ENCODE measurements at places on chromosomes 1 and 21.

DNA sequence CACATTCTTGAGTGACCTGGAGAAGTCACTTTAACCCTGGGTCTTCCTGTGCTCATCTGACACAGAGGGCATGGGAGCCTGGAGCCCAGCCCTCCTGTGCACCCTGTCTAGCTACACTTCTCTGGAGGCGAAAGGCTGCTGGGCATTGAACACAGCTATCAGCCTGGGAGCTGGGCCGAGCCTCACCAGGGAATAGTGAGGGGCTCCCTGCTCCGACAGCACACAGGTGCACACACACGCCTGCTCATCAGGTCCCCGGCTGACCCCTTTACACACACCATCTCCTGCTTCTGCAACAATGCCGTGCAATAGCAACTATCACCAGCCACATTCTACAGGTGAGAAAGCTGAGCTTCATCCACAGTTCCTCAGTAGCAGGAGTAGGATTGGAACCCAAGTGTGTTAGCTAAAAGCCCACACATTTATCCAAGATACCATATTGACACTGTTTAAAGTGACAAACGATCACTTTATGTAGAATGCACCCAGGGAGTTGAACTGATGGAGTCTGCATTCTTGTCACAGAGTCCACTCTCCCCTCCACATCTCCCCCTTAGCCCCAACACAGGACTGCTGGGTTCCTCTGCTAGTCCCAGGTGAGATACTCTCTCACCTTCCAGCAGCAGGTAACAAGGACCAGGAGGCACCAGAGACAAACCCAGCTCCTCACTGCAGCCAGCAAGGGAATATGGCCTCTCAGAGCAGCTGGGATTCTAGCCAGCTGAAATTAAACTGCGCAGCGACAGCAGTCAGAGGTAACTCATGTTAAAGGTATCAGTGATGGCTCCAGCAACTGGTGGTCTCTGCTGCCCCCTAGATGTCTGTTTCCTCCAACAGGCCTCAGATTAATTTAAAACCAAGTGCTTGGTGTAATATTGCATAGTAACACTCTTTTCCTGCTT lies 18.3 kb upstream of the CAPN8 start:
- ATAC-seq: peak; percentile 65

DNA sequence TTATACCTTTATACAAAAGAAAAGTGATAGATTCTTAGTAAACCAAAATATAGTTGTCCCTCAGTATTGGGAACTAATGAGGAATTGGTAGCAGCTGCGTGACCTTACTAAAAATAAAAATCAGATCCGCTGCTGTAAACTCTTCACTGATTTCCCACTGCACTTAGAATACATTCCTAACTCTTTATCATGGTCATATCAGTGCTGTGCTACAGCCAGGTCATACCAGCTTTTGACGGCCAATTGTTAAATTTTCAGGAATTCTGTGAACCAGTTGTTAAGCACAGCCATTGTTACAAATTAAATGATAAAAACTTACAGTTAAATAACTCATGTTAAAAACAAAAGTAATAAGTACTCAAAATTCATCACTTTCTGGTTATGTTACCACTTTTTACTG lies 245.3 kb downstream of the GPR52 start:
- ATAC-seq: no peak

GRCh38 chr1:54275349-54275748 lies 75.4 kb downstream of the MRPL37 start:
- ATAC-seq: peak; percentile 25

- no peak for ATAC-seq
Observed at GRCh38 chr21:45954921-45955320, 26.6 kb upstream of the COL6A1 start.

- no peak for ATAC-seq
Observed at GRCh38 chr21:34865400-34866241, 183.5 kb downstream of the RUNX1 start.

Data from esophagus mucosa (tissue), 1 donor.